GM23248 (cell line): ENCODE measurements at places on chromosomes 7 and 10.

DNA sequence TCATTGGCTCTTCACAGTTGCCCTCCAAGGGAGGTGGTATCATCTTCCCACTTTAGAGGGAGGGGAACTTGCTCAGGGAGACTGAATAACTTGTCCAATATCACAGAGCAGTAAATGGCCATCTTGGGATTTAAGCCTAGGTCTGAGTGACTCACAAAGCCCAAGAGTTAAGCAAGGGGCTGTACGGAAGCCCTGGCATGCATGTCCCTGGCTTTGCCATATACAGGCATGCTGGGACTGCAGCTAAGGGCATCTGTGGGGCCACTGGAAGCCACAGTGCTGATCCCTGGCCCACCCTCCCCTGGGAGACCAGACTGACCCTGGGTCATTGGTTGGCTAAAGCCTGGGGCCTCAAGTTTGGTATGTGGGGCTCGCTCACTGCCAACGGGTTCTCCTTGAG, 3.1 kb downstream of the VSIR start:
- peak; percentile 85 for DNase-seq

DNA sequence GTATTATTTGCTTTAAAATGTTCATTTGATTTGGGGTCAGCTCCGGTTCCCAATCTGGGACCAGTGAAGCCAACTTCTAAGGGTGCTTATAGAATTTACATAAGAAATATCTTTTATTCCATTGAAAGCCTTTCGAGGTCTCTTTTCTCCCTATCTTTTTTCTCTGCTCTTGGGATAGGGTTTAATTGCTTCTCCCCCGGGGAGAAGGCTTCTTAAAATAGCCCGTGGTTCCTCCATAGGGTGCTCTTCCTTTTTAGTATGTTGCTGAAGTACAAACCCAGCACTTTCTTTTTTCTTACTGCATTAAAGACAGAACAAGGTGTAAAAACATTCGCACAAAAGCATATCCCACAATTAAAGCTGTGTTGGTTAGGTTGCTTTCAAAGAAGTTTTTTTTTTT, 107.5 kb downstream of the POU6F2 start:
- no peak for DNase-seq

DNA sequence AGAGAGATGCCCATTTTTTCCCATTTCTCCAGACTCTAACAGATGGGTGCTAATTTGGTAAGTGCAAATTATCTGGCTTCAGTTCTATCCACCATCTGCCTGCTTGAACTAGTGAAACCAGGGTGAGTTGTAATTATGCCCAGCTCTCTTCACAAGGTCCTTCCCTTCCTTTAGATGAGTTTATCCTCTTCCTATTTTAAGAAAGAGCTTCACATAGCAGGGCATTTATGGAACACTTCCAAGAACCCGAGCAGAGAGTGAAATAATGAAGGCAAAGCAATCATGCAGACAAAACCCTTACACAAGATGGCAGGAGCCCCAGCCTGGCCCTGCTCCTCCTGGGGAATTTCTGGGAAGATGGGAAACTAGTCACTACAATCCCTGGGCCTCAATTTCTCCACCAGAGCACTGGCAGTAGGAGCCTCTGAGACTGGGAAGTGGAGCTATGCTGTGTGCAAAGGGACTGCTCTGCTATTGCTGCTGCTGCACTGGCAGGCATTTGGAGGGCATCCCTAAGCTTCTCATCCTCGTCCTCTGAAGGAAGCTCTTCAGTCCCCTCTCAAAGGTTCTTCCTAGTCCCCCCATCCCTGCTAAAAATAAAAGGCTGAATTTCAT, 33.7 kb upstream of the PLXNA4 start:
- DNase-seq: no peak

DNA sequence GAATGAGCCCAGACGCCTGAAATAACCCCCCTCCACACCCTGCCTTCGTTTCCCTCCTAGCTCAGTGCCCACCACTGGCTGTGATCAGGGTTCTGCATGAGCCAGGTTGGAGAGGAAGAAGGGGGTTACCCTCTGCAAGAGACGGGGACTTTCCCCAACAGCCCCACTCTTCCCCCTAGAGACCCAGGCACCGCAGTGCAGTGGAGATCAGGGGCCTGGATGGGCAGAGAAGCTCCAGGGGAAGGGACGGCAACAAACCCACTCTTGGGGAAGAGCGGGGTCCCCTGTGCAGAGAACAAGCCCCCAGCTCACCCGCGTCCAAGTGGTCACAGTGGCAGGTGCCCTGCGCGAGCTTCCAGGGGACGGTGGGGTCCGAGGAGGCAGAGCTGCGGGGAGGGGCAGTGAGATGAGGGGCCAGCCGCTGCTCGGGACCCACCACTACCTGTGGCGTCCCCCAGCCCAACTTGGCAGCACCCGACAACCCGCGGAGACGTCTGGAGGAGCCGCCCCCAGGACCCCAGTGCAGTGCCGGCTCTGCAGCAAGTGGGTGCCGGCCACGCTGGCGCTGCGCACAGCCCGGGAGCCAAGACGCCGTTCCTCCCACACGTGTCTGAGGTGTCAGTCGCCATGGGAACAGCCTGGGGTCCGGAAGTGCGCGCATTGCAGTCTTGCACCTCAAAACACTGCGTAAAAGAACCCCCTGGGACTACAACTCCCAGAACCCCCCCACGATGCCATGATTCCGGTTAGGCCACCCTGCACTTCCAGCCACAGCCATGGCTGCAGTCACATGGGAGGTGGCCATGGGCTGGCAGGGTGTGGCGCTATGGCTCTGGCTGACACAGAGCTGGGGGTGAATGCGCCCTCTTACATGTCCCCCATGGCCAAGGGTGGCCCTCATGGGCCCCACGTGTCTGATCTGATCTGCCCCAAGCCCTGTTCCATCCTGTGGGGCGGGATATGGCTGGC, 45.8 kb upstream of the WIPI2 start:
- peak; percentile 37 for DNase-seq

GRCh38 chr10:119248681-119249080, 41.3 kb downstream of the GRK5 start:
- no peak for DNase-seq

GRCh38 chr10:119724593-119725516, 995 bp upstream of the INPP5F start:
- DNase-seq: peak; percentile 48

GRCh38 chr7:6320791-6321190, 48.4 kb upstream of the CYTH3 start:
- DNase-seq: no peak

DNA sequence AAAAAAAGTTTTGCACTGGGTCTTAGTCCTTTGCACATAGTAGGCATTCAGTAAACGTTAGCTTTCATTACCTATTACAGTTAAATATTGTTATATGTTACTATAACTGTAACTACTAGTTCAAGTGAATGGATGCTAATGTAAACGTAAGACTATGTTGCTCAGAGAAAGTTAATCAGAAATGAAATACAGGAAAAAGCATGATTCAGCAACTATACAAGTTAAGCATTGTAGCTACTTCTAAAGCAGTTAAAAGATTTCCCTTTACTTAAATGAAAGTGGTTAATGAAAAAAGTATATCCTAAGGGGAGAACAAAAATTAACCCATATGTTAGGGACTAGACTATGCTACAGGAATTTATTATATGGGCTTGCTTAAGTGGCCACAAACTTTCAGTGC, 121.2 kb downstream of the SKAP2 start:
- DNase-seq: no peak

- DNase-seq: peak; percentile 28
Observed at GRCh38 chr10:24418532-24418931, 209.6 kb downstream of the KIAA1217 start.

DNA sequence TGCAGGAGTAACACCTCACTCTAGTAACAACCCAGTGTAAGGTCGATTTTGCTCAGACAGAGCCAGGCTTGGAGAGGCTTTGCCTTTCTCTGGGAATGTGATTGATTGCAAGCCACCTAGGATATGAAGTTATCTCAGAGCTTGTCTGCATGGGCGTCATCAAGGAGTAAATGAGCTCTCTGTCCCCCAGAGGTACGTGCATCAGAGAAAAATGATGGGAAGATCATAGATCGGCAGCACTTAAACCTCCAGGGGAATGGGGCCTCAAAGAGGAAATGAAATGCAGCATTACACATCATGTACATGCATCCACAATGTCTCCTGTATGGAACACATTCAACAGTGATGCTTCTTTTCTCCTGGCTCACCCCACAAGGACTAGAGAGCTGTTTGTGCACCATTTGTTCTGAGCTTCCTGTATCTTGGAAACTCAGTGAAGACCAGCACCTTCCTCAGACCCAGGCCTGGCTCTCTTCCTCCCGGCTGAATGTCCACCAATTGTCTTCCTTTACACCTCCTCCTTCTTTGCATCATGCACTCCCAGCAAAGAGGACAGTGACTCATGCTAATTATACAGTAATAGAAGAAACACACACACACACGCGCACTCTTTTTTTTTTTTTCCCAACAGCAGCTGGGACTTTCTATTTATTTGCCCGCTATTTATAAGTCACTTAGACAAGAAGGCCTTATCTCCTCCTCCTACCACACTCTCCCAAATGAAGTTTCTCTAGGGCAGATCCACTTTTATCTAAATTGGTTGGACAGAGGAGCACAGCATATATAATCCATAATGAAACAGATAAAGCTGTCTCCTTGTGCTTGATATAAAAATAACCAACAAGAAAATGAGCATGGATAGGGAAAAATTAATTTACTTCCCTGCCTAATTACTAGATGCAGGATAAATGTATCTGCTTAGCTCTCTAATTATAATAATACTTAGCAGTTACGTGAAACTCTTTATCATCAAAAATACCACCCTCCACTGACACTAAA, 990.7 kb downstream of the CCSER2 start:
- DNase-seq: no peak

GRCh38 chr7:92044148-92044547, 90.1 kb downstream of the CYP51A1 start:
- DNase-seq: no peak

- DNase-seq: peak; percentile 50
Observed at GRCh38 chr7:112266595-112267270, 60.2 kb downstream of the ZNF277 start.
